ENCODE measurements at places on chromosomes 4 and X.

GRCh38 chrX:83916525-83916924 lies 55.6 kb downstream of the CYLC1 start:
- no peak for DNase-seq

DNA sequence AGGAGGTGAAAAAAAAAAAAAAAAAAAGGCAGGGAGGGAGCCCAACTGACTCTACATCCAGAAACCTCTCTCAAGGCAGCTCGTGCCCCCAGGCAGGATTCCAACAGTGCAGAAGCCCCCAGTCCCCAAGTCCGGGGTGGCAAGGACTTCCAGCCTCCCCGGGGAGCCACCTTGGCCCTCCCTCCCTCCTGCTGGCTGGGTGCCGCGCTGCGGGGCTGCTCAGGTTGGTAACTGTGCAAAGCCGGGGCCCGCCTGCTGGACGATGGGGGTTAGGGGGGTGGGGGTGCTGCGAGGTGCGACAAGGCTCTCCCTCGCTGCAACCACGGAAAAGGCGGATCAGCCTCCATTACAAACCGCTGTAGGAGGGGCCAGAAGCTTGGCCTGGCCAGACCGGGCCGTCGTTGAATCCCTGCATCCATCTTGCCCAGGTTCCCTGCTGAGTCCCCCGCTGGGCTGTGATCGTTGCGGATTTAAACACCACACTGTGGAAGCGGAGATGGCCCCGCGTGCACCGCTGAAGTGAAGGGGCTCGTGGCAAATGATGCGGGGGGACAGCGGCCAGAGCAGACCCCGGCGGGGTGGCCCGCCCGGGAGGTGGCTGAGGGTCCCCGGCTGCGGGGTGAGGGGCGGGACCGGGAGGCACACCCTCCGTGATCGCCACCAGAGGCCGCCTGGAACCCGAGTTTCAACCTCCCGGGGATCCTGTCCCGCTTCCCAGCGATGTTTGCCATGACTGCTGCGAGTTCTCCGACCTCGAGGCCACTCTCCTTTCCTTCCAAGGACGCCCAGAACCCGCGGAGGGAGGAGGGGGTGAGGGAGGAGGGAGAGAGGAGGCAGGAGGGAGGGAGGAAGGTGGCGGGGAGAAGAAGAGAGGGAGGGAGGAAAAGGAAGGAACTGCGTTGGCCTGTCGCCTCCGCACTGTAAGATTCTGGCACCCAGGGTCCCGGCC lies 58.0 kb upstream of the DDX3X start:
- DNase-seq = peak; percentile 56

- DNase-seq = no peak
These were observed 3.7 kb upstream of the GPR82 start for GRCh38 chrX:41720125-41720779.

DNA sequence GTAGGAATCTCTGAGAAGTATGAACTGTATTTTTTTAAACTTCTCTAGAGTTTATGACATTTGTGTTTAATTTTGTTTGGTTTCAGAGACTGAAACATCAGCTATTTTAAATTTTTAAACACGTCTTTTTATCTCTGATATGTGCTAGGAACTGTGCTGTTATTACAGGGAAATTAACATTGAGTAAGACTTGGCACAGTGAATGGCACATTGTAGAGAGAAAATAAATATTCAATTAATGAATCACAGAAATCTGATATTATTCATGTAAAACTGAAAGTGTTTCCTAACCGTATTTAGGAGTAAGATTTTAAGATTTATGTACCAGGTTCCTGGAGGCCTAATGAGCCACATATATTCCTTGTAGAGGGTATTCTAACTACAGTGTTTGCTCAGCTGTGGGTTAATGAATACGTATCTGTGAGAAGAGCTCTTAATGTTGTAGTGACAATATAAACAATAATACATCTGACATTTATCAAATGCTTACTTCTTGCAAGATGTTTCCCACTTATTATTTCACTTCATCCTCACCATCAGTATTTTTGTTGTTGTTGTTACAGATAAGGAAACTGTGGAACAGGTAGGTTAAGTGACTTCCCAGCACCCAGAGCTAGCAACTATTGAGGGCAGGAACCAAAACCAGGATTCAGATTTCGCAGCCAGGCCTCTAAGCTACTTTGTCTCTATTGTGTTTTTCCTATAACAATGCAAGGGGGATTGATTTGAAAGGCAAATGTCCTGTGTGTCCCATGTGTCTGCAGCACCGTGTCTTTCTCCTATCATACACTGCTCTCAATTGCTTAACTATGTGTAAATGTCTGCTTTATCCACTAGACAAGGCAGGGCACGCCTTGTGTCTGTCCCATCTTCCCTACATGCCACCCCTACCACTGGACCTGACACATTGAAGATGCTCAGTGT lies 121.1 kb upstream of the FAM9C start:
- no peak for DNase-seq

DNA sequence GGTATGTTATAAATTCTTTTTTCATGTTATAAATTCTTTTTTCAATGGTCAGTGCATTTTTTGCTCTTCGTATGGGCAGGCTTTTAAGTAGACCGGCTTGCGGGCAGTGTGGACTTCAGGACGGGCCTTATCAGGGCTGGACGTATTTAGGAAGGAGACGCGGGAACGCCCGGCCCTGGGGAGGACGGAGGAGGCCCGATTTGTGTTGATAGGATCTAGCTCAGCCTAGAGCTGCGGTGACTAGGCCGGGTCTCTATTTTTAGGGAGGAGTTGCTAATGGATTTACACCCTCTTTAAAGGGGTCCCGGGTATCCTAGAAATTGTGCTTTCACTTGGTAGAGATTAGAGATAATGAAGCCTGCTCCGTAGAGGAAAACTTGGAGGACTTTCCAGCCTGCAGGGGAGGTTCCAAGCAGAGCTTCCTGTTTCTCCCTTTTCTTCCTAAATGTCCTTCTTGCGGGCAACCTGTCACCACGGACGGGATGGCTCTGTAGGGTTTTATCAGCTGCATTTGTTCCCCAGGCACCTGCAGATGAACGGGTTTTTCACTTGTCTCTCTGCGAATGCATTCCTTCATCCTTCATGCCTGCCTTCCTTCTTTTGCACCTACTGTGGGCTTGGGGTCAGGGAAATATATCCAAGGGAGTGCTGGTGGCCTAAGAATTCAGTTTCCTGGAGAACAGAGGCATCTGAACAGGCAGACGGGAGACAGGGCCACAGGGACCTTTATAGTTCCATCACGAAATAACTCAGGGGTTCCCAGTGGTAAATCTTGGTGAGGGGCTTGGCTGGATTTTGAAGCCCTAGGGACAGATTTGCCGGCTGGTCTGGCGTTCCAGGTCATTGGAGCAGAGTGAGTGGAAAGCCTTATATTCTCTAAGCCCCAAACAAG lies 1.4 kb downstream of the CD99 start:
- DNase-seq = peak; percentile 61
